ENCODE measurements at places on chromosomes 4 and X.
A peak's percentile ranks its signal among the peaks of the same experiment; 100 is the strongest.

GRCh38 chr4:115501656-115502055 lies 388.2 kb upstream of the NDST4 start:
- DNase-seq, result no peak

- no peak for DNase-seq
Measured at GRCh38 chrX:48937054-48937907, 18.5 kb upstream of the PIM2 start.

DNA sequence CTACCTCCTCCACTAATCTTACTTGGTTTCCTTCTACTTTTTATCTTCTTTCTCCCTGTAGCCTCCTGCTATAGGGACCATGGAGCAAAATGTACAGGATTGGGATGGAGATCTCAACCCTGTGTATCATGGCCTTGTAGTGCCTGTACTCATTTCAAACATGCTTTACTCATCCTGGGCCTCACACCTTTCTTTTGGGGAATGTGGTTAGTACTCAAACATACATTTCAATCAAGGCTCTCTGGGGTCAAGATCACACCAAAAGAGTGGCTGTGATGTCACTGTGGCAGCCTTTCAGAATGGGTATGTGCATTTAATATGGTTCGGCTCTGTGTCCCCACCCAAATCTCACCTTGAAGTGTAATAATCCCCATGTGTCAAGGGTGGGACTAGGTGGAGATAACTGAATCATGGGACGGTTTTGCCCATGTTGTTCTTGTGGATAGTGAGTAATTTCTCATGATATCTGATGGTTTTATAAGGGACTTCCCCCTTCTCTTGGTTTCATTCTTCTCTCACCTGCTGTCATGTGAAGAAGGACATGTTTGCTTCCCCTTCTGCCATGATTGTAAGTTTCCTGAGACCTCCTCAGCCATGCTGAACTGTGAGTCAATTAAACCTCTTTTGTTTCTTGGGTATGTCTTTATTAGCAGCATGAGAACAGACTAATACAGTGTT lies 205.1 kb downstream of the RASL11B start:
- no peak for DNase-seq

- DNase-seq, result no peak
Measured at GRCh38 chr4:147463065-147463464, 17.8 kb upstream of the EDNRA start.

DNA sequence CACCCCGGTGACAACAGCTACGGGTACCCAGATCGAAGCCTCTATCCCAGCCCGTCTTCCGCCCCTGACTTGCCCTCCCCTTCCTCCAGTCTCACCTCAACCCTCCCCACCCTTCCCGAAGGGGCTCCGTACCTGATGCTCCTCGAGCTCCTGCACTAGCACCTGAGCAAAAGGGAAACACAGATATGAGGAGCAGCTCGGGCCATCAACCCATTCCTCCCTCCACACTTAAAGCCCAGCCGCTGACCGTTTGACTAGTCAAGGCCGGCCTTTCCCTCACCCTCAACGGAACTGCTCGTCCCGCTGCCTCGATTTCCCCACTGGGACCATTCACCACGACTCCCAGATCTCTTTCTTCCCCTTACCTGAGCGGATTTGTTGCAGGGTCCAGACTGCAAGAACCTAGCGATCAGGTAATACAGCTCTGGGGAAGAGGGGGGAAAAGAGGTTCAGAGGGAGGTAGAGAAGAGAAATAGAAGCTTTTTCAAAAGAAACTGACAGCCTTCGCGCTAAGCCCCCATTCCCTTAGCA lies 731 bp downstream of the BRWD3 start:
- peak; percentile 37 for DNase-seq

- DNase-seq, result peak; percentile 37
Measured at GRCh38 chrX:133670383-133670782, 255.1 kb upstream of the GPC4 start.

DNA sequence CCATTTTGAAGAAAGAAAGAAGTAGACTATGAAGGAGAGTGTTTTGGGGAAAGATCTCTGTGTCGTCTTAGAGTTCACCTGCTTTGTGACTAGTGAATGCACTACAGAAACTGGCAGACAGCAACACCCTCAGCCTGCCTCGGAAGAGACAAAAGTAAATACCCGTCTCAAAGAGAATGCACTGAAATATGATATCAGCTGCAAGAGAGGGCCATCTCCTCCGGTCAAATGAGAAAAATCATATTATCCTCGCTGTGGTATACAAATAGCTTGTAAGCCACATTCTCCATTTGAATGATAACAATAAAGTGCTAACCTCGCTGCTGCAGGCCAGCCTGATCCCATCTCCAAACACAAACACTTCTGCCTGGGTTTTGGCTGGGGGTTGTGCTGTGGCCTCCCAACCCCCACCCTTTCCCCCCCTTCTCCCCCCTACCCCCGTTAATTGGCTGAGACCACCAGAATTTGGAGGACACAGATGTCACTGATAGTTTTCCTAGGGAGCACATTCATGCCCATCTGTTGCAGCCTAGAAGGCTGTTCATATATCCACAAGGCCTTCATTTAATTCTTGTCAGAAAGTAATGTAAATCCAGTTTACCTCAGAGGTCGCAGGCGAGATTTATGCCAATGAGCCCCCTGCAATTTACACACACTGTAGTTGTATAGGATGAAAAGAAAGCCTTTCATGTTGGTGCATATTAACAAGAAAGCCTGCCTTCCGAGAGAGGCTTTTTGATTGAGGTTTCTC lies 46.3 kb downstream of the ALPK1 start:
- no peak for DNase-seq

DNA sequence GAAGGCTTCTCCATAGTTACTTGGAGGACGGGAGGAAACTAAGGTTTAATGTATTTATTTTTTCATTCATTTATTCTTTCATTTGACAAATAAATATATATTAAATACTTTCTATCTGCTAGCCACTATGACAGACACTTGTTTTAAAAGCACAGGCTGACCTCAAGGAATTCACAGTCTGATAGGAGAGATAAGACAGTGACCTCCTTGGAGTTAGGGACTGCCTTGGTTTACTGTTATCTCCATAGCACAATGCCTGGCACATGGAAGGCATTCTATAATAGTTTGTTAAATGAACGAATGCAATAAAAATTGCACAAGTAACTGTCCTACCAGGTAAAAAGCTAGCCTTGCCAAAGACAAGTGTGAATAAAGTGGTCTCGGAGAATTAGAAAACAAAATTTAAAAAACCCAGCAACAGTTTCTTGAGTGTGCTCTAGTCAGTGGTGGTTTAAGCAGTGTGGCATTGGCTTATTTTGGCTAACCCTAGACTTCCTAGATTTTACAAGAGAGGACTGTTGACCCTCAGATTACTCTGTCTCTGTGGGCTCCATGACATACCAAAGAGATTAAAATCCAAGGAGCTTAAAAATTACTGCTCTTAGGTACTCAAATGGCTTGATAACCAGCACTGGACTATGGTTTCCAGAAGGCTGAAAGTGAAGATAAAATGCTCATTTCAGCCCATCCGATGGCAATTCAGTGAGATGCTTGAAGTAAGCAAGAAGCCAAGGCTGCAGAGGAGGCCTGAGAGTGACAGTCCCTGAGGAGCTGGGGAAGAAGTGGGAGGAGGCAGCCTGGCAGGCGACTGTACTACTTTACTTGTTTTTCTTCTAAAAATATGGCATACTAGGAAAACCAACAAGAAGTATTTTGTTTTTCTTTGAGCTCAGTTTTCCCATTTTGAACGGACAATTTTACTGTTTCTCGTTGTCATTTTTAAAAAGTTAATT lies 9.6 kb downstream of the AFP start:
- no peak for DNase-seq

GRCh38 chrX:38095971-38096529 lies 89.7 kb downstream of the SYTL5 start:
- peak; percentile 71 for DNase-seq

DNA sequence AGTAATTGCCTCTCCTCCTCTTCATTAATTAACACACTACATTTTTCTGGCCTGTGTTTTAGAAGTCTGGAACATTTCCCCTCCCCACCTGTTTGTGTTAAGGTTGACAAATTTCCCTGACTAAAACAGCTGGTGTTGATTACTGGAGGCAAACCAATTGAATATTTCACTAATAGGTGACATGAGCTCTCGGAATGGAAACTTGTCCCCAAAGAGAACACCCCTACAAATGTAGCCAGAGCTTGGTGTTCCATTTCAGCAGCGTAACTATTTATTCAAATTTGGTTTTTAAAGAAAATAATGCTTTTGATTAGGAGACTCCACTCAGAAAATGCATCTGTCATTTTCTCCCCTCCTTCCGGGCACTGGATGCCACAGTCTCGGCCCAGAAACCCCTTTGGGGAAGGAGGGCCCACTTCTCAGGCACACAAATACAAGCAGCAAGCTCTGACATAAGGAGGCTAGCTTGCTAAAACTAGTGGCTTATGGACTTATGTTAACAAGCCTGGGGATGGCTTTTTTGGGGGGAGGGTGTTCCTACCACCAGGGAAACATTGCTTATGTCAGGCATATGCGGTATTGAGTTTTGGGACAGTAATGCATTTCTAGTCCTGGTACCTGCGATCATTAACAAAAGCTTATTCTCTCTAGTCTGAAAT lies 2.2 kb downstream of the RNF150 start:
- DNase-seq, result no peak

GRCh38 chrX:147958291-147958690 lies 22.8 kb upstream of the FMR1NB start:
- DNase-seq, result peak; percentile 39

- DNase-seq, result no peak
Measured at GRCh38 chr4:100882661-100883060, 364.8 kb upstream of the EMCN start.

GRCh38 chr4:41670982-41671381 lies 77.5 kb downstream of the PHOX2B start:
- DNase-seq, result no peak

DNA sequence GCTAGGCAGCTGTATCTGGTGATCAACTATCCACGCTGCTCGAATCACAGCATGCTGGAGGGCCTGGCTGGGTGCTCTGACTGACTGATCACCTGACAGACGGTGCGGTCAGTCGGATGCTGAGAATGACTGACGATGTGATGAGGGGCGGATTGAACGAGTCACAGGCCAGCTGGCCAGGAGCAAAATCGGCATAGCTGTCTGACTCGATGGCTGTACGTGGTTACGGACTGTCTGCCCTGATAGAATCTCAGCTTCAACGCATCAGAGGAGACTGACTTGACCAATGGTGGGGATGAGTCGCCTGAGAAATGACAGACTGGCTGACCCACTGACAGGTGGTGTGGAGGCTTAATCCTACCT lies 1.0 kb upstream of the SUV39H1 start:
- DNase-seq, result peak; percentile 5

DNA sequence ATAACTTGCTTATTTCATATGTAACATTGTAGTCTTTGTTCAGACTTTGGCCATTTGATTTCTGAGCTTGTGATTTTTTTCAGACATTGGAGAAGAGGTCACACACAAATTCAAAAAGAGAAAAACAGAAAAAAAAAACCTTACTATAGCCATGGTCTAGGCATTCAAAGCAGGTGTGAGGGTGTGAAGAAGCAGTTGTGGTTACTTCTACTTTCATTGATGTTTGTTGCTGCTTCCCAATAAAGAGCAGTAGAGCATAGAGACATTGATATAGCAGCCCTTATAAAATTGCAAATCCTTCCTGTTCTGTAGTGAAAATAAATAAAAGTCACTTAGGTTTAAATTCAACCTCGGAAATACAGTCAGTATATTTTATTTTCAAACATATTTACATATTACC lies 671.6 kb downstream of the GRXCR1 start:
- DNase-seq, result no peak

DNA sequence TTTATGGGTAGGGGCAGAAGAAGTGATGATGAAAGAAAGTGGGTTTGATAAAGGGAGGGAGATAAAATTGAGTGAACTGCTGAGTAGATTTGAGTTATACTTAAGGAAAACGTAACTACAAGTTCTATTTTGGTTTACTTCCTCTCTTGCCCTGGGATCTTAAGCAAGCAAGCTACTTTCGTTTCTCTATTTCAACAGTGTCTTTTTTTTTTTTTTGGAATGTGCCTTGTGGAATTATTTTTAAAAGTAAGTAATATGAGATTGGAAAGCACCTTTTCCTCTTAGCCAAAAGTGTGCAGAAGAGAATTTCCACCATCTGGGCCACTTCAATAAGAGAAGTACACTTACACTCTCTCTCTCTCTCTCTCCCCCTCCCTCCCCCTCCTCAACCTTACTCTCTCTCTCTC lies 16.0 kb upstream of the C4orf36 start:
- DNase-seq, result no peak

DNA sequence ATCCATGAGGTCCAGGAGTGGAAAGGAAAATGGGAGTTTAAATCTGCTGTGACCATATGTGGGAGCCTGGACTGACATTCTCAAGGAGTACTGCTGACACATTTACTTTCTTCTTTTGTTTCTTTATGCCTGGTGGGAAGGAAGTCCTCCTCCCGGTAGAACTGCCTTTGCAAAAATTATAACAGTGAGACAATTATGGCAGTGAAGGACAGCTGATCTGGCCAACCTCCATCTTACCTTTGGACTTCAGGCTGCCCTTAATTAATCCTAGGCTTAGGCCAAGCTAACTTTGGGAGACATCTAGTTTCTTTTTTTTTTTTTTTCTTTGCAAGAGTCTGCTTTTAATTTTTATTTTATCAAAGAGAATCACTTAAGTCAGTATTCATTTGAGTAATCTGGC lies 61.3 kb downstream of the SPINK2 start:
- DNase-seq, result no peak

- DNase-seq, result no peak
Measured at GRCh38 chr4:100269446-100269845, 79.2 kb upstream of the DDIT4L start.

GRCh38 chr4:185559915-185560281 lies 24.6 kb upstream of the PDLIM3 start:
- DNase-seq, result peak; percentile 75

DNA sequence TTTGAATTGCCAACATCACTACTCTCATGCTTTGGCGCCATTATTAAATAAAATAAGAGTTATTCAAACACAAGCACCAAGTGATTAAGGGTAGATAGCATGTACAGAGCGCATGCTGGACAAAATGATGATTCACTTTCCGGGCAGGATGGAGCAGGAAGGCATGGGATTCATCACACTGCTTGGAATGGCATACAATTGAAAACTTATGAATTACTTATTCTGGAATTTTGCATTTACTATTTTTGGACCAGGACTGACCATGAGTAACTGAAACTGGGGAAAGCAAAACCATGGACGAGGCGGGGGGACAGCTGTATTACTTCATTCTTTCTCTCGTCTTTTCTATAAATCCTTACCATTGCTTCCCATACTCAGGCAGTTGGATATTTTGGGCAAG lies 28.5 kb upstream of the FGF5 start:
- peak; percentile 96 for DNase-seq

All from mammary epithelial cell (primary cell).